Fibroblast of lung (primary cell): ENCODE measurements at places on chromosomes 7 and 10. TPM values are rescaled to one million over a fixed set of nuclear protein-coding genes. Genes with fewer than 3 reads are reported as not detected.

CCDC172 gene
- total RNA-seq: not detected in 2 replicates

NUTM2E gene
- under 0.01 TPM in 1 of 2 replicates, not detected in the other for total RNA-seq

SND1 gene
- 172 and 174 TPM in 2 replicates for total RNA-seq

SDK1 gene
- 3.6 and 8.6 TPM in 2 replicates for total RNA-seq

TCAF2 gene
- 1.3 and 1.5 TPM in 2 replicates for total RNA-seq

CHST15 gene
- total RNA-seq: 7.9 and 8.2 TPM in 2 replicates
